CD4-positive, alpha-beta memory T cell (primary cell): ENCODE measurements at places on chromosomes 1 and 21.

DNA sequence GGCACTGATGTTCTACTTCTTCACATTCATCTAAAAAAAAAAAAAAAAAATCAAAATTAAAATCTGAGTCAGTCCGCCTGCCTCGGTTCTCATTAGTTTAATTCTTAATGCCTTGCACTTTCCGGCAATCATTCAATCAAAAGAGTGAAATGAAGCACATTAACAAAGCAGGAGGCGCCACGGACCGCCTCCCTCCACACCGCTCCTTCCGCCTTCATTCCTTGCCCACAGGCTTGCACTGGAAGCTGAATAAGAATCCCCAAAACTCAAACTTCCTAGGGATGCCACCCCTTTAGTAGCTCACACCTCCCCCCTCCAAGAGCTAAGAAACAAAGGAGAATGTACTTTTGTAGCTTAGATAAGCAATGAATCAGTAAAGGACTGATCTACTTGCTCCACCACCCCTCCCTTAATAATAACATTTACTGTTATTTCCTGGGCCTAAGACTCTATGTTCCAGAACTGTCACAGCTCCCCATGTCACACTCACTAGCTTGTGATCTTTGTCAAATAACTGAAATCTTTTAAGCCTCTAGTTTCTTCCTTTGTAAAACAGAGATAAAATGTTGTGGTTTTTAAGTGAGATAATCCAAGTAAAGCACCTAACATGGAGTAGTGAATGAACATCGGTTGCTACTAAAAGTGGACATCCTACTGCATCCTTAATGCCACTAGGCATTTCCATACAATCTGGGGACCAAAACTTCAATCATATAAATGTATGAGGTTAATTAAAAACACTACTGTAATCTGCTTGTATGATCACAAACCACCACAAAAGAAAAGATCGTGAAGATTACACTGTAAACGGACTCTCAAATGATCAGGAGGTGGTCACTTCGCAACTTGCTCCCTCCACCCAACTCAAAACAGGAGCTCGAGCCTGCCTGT is 27.4 kb downstream of the LGALS8 start:
- DNase-seq = no peak

GRCh38 chr1:236059011-236059410 is 5.9 kb downstream of the NID1 start:
- no peak for DNase-seq

DNA sequence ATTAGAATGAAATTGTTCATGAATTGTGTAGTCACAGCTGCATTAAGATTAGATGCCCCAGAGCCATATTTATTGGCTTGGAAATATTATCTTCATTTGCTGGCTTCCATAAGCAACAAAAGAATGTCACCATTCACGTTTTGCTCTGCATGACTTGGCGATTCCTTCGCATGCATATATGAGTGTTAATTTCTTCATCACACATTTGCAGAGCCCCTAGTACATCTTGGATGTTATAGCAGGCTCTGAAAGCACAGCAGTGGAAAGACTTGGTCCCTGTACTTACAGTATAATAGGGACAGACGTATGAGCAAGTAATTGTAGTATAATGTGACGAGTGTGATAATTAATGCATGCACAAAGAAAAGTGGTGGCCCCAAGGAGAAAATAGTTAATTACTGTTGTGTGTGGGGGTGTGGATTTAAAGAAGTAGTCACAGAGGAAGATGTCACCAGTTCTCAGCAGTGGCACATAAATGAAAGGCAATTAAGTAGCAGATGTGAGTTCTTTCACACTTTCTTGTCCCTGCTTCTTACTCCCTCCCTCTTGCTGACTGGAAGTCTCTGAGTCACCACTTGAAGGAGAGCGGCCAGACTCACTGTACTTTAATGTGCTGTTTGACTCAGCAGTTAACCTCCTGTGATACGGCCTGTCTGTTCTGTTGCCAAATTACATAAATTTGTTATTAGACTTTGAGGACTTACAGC is 21.0 kb downstream of the S100A10 start:
- DNase-seq = peak; percentile 51

- peak; percentile 87 for DNase-seq
These were observed 432 bp downstream of the AKT3 start for GRCh38 chr1:243849421-243850201.

- DNase-seq = no peak
These were observed 52.8 kb upstream of the IFFO2 start for GRCh38 chr1:19009126-19009881.

GRCh38 chr1:153232553-153232952 is 15.2 kb downstream of the PRR9 start:
- DNase-seq = no peak

GRCh38 chr1:65357291-65357960 is 48.1 kb downstream of the DNAJC6 start:
- no peak for DNase-seq

GRCh38 chr1:84434081-84434769 is 35.9 kb downstream of the DNASE2B start:
- DNase-seq = no peak

GRCh38 chr1:32757213-32757895 is 54.8 kb upstream of the SYNC start:
- no peak for DNase-seq

GRCh38 chr1:109083501-109083900 is 7.1 kb upstream of the TMEM167B start:
- no peak for DNase-seq

DNA sequence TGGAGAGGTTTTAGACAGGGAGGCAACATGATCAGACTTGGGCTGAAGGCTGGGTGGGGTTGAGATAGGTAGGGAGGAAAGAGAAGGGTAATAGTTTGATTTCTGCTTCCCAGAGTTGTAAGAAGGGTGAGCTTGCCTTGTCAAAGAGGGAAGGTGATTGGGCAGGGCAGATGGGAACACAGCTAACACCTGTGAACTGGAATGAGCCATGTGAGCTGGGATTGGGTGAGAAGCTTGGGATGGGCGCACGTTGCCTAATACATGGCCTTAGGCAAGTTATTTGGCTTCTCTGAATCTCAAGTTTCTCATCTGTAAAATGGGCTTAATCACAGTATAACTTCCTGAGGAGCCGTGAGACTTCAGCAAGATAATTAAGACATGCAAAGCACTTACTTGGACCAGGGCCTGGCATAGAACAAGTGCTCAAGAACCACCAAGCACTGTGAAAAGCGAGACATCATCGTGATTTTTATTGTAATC is 33.8 kb upstream of the ID3 start:
- no peak for DNase-seq

- no peak for DNase-seq
These were observed 20.3 kb upstream of the AZIN2 start for GRCh38 chr1:33060579-33061083.
